ENCODE measurements at places on chromosomes 16 and 17. TPM values are rescaled to one million over a fixed set of nuclear protein-coding genes. Genes with fewer than 3 reads are reported as not detected.

The CD300A gene
- 2.5 TPM for total RNA-seq

The TM4SF5 gene
- total RNA-seq: not detected

The CCDC92B gene
- total RNA-seq: not detected

The FASN gene
- total RNA-seq: 16.3 TPM

The HEXIM2 gene
- total RNA-seq: 68.0 TPM

The COG8 gene
- total RNA-seq: 48.1 TPM

The PLK1 gene
- 1.2 TPM for total RNA-seq

DNA sequence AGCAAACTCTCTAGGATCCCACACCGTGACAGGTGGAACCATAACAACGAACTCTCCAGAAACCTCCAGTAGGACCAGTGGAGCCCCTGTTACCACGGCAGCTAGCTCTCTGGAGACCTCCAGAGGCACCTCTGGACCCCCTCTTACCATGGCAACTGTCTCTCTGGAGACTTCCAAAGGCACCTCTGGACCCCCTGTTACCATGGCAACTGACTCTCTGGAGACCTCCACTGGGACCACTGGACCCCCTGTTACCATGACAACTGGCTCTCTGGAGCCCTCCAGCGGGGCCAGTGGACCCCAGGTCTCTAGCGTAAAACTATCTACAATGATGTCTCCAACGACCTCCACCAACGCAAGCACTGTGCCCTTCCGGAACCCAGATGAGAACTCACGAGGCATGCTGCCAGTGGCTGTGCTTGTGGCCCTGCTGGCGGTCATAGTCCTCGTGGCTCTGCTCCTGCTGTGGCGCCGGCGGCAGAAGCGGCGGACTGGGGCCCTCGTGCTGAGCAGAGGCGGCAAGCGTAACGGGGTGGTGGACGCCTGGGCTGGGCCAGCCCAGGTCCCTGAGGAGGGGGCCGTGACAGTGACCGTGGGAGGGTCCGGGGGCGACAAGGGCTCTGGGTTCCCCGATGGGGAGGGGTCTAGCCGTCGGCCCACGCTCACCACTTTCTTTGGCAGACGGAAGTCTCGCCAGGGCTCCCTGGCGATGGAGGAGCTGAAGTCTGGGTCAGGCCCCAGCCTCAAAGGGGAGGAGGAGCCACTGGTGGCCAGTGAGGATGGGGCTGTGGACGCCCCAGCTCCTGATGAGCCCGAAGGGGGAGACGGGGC lies 1.3 kb downstream of the SPN start:
- no peak for DNase-seq

- DNase-seq: no peak
Observed at GRCh38 chr16:13995194-13995593, 75.2 kb downstream of the ERCC4 start.

DNA sequence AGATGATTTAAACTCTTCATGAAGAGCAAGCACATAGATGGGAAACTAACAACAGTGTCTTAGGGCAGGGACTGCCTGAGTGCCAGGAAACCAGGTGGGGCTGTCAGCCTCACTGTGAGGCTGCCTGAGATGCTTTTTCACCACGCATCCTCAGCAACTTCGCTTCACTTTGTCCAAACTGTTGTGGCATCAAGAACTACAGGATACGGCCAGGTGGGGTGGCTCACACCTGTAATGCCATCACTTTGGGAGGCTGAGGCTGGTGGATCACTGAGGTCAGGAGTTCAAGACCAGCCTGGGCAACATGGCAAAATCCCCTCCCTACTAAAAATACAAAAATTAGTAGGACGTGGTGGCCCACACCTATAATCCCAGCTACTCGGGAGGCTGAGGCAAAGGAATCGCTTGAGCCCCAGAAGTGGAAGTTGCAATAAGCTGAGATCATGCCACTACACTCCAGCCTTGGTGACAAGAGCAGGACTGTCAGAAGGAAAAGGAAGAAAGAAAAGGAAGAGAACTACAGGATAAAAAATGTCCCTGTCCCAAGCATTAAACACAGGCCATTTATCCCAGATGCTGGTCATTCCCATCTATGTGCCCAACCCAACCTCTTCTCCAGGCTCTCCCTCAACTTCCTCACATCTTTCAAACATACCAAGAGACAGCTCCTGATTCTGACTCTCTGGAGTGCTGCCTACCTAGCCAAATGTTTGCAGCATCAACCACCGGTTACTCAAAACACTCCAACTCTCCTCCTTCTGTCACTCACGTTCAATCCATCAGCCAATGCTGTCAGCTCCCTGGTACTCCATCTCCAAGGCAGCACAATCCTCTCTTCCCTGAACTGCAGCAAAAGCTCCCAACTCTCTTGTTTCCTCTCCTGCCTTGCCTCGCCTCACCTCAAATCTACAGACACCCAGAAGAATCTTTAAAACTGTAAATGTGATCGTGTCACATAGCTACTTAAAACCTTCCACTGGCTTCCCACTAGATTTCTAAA lies 1.6 kb downstream of the EIF4A3 start:
- DNase-seq: no peak

GRCh38 chr16:57743458-57743857 lies 7.9 kb downstream of the KATNB1 start:
- DNase-seq: no peak

DNA sequence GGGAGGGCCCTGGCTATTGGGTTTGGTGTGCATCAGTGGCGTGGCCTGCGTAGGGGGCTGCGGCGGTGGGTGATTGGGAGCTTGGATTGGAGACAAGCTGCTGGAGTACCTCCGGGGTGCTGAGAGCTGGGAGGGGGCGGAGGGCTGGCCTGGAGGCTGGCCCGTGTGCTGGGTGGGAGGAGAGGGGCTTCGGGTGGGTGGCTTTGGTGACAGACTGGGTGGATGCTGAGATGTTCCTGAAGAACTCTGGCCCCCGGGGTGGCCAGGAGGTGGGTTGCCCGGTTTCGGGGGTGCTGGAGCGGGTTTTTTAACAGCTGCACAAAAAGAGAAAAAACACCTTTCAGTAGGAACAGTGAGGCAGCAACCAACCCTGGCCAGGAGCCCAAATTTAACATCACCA lies 84.1 kb downstream of the ARHGAP17 start:
- DNase-seq: no peak

- no peak for DNase-seq
Observed at GRCh38 chr17:18978655-18979054, 25.9 kb downstream of the FAM83G start.

DNA sequence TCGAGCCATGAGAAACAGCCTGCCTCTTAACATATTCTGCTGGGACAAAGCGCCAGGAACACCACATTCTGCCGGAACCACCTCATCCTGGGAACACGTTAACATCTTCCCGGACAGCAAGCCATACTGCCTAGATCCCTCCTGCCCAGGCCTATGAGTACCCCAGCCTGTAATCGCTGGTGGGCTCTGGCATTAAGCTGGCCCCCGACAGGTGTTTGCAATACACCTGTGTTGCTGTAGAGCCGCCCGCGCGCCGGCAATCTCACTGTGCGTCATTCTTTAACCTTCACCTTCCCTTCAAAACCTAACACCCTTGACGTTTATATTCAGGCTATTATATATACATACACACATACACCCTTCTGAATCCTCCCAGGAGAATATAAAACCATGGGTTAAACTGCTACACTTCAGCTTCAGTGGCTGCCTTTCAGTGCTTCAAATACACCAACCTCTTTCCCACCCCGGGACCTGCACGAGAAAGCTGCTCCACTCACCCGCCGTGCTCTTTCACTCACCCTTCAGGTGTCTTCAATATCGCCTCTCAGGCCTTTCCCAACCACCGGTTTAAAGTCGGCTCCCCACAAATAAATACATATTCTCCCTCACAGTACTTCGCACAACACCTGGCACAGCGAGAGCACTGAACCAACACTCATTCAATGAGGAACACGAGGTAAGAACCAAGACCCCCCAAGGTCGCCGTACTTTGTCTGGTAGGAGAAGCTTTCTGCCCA lies 1.0 kb upstream of the ENDOV start:
- no peak for DNase-seq

DNA sequence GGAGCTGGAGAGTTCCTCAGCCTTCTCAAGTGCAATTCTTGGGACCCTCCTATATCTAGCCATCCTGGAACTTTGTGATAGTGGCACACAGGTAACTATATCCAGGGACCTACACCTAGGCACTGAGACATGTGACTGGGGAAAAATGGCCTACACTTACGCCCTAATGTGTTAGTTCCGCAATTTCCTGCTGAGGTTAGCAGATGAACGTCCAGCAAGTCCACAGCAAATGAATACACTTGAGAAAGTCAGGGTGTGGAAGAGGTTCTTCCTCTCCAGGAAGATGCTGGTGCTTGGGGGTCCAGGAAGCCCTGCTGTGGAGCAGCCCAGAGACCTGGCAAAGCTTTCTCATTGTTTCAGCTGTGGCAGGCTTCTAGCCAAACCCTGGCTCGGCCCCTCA lies 20.8 kb downstream of the PIK3R5 start:
- no peak for DNase-seq

GRCh38 chr16:52634104-52634503 lies 87.2 kb upstream of the TOX3 start:
- DNase-seq: no peak

GRCh38 chr17:69478916-69479315 lies 64.4 kb downstream of the MAP2K6 start:
- no peak for DNase-seq

DNA sequence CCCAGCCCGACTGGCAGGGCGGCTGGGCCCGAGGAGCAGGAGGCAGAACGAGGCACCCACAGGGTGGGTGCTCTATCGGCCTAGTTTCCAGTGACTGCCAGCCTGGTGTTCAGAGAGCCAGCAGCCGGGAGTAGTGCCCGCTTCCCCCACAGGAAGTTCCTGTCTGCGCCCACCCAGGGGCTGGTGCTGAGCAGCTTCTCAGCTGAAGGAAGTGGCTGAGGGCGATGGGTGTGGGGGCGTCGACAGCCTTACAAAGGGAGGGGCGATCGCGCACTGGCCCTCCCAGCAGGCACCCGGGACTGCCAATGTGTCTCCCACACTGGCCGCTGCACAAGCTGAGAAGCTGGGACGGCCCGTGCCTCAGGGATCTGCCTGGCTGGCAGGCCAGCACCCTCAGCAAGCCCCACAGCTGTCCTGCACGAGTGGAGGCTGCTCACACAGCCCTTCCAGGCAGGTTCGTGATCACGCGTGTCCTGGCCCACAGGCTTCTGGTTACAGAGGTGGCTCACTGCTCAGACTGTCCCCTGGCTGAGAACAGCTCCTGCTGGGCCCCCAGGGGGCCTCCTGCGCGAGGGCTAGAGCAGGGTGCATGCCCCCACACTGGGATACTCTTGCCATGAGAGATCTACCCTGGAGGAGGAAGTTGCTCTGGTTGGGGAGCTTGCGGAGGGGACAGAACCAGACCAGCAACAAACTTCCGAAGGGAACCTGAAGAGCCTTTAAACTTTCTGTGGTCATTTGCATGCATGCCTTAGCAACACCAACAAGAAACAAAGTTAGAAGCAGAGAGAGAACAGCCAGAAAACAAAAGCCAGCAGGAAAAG lies 2.5 kb downstream of the RNF166 start:
- no peak for DNase-seq

DNA sequence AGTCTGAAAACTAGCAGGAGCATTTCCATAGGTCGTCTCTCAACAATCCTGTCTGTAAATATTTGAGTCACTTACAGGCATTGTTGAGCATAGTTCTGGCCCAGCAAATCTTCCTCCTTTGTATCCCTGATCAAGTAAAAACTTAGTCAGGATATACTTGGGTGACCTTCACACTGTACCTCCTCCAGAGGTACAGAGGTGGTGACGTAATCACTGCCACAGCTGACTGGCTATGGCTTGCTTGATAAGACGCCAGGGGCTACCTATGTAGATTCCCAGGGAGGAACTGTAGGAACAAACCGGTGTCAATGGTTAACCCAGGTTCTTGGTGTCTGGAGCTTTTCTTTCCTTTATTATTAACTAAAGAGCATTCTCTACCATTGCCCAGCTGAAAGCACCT lies at the start of gene KCNJ16:
TSS of gene KCNJ16 (plus strand) at position 270 of the 400 bp plus-strand sequence. CDS start 56,863 bp downstream, outside the sequence.
- no peak for DNase-seq

DNA sequence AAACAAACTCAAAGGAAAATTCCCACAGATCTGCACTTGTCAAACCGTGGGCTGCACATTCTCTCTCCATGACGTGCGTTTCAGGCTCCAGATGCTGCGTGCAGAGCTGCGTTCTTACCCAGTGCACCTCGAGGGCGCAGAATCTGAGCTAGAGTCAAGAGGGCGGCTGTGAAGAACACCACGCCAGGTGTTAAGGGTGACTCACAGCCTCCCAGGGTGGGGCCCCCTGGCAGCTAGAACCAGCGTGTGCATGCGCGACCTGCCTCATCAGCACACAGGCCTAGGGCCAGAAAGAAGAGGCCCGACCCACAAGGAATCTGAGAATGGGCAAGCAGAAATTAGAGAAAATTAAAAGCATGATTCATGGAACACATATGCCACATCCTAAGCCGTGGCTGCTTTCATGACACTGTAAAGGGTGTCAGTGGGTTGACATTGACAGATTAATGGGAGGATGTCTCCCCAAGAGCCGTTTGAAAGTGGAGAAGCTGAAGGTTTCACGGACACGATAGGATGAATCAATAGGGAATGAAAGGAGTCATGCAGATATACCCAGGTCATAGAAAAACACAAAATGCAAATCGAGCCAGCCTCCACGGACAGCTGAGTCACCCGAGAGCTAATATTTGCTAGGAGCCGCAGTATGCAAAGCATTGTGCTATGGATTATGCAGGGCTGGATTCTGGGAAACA lies 29.0 kb downstream of the MARCHF10 start:
- no peak for DNase-seq

DNA sequence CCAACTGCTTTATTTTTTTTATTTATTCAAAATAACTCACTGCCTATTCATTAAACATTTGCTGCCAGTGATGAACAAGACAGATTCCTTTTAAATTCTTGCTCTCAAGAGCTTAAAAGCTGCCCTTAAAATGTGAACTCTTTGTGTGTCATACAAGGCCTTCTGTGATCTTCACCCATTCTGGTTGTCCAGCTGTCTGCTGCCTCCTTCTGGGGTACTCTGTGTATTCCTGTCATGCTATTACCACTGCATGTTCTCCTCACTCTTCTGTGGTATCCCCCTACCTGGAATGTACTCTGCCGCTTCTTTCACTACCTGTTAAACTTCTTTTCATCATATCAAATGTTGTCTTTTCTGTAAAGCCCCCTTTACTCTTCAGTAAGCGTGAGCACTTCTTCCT lies 165.8 kb downstream of the CHD9 start:
- no peak for DNase-seq

DNA sequence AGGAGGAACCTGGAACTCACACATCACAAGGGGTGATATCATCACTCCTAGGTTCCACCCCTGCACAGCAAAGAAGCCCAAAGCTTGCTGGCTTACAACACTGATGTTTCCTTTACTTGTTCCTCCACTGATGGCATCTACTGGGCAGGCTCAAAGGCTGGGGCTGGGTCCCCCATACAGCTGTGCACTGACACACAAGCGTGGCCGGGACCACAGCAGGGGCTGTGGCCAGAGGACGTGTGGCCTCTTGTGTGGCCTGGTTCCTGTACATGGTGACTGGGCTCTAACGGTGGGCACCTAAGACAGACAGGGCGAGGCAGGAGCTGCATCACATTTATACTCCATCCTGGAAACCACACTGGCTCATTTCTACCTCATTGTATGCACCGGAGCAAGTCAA lies 264.4 kb upstream of the FOXF1 start:
- no peak for DNase-seq
